ENCODE measurements at places on chromosomes 4 and X.

DNA sequence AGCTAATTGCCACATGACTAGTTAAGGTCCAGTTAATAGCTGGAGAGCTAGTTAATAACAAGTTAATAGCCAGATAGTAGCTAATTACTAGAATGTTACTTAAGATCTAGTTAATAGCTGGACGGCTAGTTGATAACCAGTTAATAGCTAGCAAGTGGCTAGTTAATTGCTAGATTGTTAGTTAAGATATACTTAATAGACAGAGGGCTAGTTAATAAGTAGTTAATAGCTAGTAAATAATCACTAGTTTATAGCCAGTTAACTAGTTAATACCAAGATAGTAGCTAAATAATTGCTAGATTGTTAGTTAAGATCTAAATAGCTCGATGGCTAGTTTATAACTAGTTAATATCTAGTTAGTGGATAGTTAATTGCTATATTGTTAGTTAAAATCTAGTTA lies 632.6 kb upstream of the CT83 start:
- no peak for DNase-seq

GRCh38 chr4:89558147-89558546 lies 250.5 kb upstream of the GPRIN3 start:
- no peak for DNase-seq

DNA sequence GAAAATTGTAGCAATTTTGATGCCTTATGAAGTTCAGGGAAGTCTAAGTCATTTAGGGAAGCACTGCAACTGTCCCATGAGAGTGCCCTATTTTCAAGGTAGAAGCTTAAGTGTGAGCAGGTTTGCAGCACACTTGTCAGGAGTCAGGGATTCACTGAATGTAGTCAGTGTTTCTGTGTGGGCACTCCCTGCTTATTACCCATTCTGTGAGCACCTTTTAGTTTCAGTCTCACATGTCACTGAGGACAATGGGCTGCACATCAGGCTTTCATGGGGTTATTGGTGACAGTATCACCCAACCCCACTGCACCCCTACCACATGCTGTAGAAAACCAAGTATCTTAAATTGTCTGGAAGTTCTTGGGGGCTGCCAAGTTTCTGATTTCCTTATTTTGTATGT lies 2.9 kb upstream of the CCNG2 start:
- DNase-seq: no peak

GRCh38 chr4:70452946-70453345 lies 19.1 kb upstream of the MUC7 start:
- no peak for DNase-seq

GRCh38 chr4:99028187-99028586 lies 32.7 kb downstream of the METAP1 start:
- peak; percentile 10 for DNase-seq

- no peak for DNase-seq
Measured at GRCh38 chr4:39608451-39608850, 30.2 kb downstream of the SMIM14 start.

DNA sequence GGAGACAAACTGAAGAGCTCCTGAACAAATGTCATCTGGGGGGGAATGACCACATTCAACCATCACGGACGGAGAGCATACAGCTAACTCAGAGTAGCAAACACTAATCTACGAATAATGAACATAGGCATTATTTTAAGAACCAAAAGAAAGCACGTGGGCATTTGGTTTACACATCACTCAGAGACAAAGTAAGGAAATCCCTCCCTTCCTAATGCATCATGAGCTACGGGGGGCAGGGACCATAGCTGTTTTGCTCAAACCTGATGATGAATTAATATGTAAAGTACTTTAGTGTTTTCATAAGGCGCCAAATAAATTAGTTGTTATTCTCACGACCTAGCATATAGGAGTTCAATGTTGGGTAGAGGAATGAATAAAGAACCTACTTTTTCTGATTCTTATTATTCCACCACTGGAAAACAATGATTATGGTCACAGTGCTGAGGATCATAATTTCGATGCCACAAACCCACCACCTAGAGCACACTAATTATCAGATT lies 11.7 kb upstream of the TMEM156 start:
- no peak for DNase-seq

DNA sequence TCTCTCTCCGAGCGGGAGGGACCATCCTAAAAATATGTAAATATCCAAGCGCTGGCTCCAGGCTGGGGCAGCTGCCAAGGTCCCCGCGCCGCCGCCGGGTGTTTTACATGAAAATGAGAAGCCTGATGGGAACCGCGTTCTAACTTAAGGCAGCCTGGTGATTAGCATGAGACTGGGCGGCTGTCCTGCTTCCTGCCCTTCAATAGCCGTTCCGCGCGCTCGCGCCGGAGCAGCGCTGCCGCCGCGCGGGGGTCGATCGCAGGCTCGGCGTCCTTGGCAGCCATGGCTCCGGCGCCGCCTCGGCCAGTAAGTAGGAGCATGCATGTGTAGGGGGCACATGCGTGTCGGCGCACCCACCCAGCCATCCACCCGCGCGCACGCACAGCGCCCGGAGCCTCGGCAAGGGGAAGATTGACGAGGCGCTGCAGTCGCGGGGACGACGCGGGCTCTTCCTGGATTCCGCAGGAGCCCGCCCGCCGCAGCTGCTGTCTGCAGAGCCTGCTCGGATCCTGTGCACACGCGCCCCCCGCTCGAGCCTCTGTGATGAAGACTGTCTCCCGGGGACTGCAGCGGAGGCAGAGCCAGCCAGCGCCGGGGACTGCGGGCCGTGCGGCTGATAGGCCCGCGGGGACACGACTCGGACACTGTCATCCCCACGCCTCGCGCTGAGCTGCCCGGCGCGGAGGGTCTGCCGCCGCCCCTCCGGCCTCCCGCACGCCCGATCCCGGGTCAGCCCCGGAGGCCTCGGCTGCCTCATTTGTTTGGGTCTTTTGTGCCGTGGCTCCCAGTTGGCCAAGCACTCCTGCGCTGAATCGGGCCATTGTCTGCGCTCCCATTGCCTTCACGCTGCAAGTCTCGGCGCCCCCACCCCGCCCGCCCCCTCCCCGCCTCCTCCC lies 734 bp downstream of the STOX2 start:
- no peak for DNase-seq
